ENCODE measurements at places on chromosomes 6 and 20. TPM values are rescaled to one million over a fixed set of nuclear protein-coding genes. Genes with fewer than 3 reads are reported as not detected.

GRCh38 chr6:150741633-150742200 lies 123.8 kb upstream of the MTHFD1L start:
- peak; percentile 68 for DNase-seq

RTEL1 gene
- 13.5 TPM for polyA plus RNA-seq

DNA sequence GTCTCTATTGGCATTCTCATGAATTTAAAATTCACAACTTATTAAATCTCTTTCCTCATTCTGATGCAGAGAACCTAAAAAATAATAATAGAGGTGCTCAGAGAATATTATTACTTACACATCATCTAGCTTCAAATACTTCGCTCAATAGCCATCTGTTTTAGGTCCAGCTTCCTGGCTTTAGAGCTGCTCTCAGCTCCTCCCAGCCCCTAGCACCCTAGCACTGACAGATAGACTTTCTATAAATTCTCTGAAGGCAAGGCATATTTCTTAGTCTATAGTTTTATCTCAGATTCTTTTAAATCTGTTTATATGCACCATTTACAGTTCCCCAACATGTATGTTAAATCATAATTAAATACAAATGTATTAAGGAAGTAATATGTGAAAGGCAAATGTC lies 281.3 kb downstream of the PTPRK start:
- DNase-seq = no peak

HCRTR2 gene
- polyA plus RNA-seq = 0.15 TPM

- no peak for DNase-seq
These were observed 351.9 kb upstream of the PRND start for GRCh38 chr20:4369798-4370124.

DBNDD2 gene
- polyA plus RNA-seq = 62.5 TPM

DNA sequence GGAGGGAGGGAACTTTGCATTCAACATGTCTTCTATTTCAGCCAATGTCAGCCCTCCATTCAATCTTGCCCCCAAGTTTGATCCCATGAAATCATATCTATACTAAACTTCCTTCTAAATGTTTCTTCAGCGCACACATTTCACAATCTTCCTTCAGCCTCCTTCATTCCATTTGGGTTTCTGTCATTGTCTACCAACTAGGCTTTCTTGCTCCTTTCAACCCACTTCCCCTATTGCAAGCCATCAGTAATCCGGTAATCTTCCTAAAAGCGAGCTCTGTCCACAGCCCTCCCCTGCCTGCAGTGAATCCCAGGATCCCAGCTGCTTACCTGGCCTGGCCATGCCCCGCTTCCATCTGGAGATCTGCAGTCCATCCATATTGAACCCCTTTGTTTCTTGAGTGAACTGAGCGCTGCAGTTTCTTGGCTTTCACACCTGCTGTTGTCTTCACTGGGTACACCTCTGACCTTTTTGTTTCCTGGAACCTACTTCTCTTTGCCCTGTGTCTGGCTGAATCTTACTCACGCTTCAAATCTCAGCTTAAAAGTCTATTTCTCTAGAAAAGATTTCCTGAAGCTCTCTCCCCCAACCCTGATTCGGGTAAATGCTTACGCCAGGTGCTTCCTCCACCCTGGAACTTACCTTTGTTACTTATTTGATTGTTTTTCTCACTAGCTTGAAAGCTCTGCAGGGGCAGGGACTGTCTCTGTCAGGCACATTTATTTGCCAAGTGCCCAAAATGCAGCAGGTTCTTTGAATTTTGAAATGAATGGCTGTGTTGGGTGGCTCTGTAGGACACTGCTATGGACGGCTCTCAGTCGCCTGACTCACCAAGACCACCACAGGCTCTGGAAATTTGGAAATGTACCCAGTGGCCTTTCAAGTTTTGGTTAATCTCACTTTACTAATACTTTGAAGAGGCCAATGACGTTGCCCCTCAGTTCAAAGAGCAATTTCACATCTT lies 50.3 kb downstream of the ADTRP start:
- no peak for DNase-seq

EEF1A2 gene
- polyA plus RNA-seq = 1.3 TPM

DNA sequence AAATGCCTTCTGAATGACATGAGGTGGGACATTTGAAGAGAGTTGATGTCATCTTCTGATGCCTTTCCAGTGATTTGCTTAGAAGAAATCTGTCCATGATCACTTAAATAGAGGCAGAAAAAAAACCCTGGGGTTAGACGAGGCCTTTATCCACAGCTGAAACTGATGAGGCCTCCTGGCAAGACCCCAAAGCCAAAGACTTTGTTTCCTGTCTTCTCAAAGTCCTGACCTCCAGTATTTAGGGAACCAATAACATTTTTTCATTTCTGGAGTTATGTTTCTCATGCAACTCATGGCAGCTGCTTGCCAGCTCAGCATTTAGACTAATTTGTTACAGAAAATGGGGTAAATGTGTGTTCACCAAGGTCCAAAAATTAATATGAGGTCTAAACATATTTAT lies 248.0 kb upstream of the PRDM1 start:
- DNase-seq = no peak

GRCh38 chr20:37378785-37379598 lies 33.1 kb downstream of the SRC start:
- peak; percentile 47 for DNase-seq

GRCh38 chr20:11979306-11979990 lies 61.8 kb downstream of the BTBD3 start:
- DNase-seq = no peak

All from GM23338 (cell line).